ENCODE measurements at places on chromosomes 4 and X. TPM values are rescaled to one million over a fixed set of nuclear protein-coding genes. Genes with fewer than 3 reads are reported as not detected.

The SLC10A4 gene
- not detected for total RNA-seq

The P2RY10 gene
- total RNA-seq: not detected

DNA sequence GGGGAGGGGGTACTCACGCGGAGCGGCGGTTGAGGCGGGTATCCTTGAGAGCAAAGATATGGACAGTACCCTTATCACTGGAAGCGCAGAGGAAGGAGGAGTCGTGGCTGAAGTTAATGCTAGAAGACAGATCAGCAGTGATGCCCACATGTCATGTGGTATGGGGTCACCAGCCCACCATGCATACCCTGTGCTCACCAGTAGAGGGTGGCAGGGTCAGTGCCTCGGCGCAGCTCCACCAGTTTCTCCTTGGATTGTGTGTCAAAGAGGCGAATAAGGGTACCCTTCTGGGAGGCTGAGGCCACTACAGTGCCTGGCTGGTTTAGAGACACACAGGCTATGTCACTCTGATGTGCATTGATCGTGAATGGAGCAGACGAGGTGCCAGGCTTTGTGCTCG, 1.5 kb upstream of the PRAF2 start:
- DNase-seq: no peak

DNA sequence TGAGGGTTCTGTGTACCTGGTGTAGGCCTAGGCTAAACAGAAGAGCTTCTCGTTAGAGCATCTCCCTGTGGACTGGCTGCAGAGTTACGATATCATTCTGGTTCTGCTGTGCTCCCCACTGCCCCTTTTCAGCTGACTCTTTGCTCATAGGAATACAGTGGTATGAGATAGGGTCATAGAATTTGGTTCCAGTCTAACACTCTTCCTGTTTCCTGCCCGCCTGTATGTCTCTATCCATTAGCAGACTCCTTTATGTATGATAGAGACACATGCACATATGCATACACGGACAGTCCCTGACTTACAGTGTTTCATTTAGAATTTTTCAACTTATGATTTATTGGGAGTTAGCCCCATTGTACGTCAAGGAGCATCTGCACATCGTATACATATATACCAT, 15.3 kb downstream of the RNF4 start:
- no peak for DNase-seq

- peak; percentile 20 for DNase-seq
These were observed 1.8 kb downstream of the ZFP92 start for GRCh38 chrX:153412746-153413720.

GRCh38 chrX:118867251-118867650, 43.6 kb downstream of the ZCCHC12 start:
- no peak for DNase-seq

DNA sequence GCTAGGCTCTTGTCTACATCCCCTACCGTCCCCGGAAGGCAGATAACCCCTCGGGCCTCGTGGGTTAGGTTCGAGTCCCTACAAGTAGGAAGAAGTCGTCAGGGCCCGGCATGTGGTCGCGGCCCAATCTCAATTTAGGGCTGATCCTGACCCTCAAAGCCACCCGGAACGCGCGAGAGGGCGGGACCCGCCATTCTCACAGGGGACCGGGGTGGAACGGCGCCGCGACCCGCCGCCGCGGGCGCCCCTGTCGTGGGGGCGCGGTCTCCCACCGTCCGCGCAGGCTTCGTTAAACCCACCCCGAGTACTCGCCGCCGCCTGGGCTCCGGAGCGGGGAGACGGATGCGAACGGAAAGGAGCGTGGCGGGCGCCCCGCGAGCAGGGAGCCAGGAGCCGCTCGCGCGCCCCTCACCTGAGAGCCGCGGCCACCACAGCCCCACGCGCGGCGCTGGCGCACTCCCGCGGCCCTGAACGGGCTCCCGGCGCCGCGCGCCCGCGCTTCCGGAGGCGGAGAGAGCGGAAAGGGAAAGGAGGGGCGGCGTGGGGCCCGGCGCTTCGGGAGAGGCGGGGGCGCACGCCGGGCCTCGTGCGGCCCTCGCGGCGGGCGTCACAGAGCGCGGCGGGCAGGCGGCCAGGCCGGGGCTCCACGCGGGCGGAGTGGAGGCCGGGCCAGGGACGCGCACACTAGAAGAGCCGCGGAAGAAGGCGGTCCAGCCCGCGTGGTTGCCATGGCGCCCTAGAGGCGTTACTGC, at the start of gene CFAP97:
CFAP97 (minus strand) TSS at position 515 of the 752 bp plus-strand sequence. CDS start 12,804 bp downstream, outside the sequence.
- DNase-seq: peak; percentile 75

- peak; percentile 63 for DNase-seq
These were observed 70.7 kb upstream of the HPGD start for GRCh38 chr4:174592985-174593335.

DNA sequence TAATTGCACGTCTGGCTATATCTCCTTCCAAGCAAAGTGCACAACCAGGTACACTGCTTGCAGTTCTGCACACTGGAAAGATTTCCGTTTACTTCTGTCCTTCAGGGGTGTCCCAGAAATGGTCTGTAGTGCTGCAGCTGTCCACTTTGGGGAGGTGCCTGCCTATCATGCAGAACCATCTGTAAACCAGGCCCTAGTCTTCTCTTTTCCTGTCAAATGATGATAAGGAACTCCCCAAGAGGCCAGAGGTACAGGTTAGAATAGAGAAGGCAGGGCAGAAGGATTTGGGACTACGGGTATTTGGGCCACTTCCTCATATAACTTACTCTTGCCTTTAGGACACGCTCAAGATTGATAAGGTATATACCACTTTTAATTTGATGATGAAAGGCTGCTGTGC, 746.9 kb downstream of the FAT4 start:
- DNase-seq: no peak

DNA sequence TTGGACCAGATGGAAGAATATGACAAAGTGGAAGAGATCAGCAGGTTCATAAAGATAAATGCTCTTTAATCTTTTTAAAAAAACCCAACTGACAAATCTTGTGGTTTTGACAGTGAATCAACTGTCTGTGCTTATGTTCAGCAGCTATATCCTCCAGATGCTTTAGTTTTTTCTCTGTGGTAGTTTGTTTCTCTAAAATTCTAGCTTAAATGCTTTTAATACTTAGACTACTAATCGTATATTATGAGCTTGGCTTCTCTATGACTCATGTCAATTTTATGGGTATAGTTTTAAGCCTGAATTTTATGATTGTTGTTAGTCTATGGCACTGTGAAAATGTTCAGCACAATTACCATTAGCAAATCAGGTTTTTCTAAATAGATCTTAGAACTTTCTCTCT, 12.9 kb downstream of the HHIP start:
- DNase-seq: peak; percentile 52

DNA sequence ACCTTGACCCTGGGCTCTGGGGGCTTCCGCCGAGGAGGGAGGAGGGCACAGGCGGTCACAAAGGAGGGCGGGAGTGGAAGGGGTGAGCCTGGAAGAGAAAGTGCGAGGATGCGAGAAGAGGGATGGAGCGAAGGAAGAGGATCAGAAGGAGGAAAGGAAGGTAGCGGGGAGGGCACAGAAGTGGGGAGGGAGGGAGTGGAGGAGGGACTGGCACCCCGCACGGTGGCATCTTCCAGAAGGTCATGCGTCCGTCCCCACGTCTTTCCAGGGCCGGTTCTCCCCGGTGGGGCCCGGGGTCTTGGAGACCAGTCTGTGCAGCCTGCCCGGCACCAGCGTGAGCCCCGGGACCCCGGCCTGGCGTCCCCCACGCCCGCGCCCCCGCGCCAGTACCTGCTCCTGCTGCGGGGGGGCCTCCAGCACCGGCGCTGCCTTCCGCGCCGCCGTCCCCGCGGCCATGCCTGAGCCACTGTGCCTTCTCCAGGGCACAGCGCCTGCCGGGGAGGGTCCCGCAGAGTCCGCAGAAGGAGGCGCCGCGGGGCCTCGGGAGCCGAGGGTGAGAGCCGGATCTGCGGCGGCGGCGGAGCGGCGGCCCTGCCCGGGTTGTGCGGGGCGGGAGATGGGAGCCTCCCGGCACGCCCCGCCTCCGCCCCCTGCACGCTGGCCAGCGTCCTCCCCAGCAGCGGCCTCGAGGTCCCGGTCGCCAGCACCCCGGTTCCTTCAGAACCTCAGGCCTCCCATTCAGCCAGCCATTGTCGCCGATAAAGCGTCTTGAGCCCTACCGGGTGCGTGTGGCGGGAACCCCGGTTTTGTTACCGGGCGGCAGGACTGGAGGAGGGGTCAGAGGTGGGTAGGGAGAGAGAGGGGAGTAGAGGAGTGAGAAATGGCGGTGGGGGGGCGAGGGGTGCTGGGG, at the start of gene RNF175:
RNF175 (minus strand) TSS at position 618 of the 910 bp plus-strand sequence; CDS start at position 456, 162 bp downstream.
- no peak for DNase-seq
